ENCODE measurements at places on chromosomes 3 and 15.

DNA sequence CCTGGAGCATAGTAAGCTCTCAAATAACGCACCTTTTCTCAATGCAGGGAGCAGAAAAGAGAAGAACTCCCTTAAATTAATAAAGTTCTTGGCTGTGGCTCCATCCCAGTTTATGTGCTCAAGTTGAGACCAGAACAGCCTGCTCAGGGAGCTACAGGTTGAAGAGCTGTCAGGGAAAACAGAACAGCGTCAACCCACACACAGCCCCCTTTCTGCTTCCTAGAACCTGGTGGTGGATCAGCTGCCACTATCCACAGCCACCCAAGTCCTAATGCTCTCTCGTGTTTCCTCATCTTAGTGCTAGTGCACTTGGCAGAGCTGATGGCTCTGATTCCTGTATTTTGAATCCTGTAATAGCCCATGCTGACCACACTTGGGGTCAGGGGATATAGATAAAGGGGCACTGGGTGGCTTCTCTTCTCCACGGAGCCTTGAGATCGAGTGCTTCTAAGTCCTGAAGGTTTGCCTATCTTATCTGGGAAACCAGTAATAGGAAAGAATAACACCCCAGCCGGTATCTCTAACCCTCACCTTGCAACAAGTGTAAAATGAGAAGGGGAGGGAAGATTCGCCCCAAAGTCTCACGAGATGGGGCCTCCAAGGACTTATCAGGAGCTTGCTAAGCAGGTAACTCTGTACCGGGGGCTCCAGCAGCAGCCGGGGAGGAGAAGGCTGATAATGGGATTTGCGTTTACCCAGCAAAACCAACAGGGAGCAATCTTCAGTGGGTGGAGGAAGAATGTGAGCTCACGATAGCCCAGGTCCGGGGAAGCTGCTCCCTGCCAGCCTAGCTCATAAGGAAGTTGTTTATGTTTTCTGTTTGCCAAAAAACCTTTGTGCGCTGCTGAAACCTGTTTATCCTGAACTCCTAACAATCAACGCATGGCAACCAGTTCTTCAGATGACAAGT lies 136.2 kb upstream of the ICE2 start:
- DNase-seq = no peak

GRCh38 chr3:152197937-152198336 lies 70.8 kb upstream of the MBNL1 start:
- DNase-seq = no peak

GRCh38 chr3:57184526-57184925 lies 15.3 kb downstream of the HESX1 start:
- DNase-seq = no peak

GRCh38 chr15:30978328-30978727 lies 13.1 kb downstream of the MTMR10 start:
- no peak for DNase-seq

- no peak for DNase-seq
Observed at GRCh38 chr3:32780735-32781210, 37.0 kb upstream of the TRIM71 start.

Measured in stimulated activated CD8-positive, alpha-beta memory T cell treated with anti-CD3 and anti-CD28 coated beads, Interleukin-4, amount 100 ng/mL, for 4 hours (primary cell).